ENCODE measurements at places on chromosomes 4 and X.

GRCh38 chr4:102625232-102625930 lies 124.2 kb downstream of the NFKB1 start:
- peak; percentile 53 for DNase-seq

DNA sequence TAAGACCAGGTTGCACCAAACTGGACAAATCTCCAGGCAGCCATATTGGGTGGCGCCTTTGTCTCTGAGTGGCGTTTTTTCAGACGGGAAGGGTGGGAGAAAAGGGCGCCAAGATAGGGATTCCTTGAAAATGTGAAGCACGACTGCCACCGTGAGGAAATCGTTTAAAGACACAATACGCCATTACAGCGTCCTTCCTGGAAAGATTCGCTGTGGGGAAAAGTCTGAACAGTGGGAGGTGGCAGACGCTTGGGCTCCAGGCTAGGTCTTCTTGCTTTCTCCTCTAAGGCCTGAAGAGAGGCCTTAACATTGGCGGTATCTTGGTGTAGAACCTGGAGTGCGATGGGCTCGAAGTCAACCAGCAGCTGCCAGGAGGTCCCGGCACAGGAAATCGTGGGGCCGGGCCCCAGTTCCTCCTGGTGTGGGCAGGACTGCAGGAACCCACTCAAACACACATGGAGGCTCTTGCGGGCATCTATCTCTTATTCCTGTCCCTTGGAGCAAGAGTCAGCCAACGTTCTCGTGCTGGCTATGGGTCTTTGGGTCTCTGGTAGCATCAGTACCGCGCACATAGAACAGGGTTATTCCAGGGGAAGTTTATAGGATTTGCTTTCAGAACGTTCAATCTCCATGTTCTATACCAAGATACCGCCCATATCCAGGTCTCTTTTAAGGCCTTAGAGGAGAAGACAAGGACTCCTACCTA lies 208.8 kb downstream of the OR13H1 start:
- no peak for DNase-seq

GRCh38 chr4:6033381-6033780 lies 15.2 kb upstream of the C4orf50 start:
- DNase-seq = no peak

- DNase-seq = no peak
Measured at GRCh38 chr4:186787536-186787935, 63.9 kb upstream of the FAT1 start.

- no peak for DNase-seq
Measured at GRCh38 chrX:40012868-40013265, 84.9 kb downstream of the BCOR start.

GRCh38 chr4:174524242-174524641 lies 2.0 kb upstream of the HPGD start:
- DNase-seq = no peak

GRCh38 chrX:67610282-67610681 lies 66.5 kb downstream of the AR start:
- DNase-seq = no peak

- no peak for DNase-seq
Measured at GRCh38 chrX:123588723-123589122, 144.1 kb downstream of the THOC2 start.

DNA sequence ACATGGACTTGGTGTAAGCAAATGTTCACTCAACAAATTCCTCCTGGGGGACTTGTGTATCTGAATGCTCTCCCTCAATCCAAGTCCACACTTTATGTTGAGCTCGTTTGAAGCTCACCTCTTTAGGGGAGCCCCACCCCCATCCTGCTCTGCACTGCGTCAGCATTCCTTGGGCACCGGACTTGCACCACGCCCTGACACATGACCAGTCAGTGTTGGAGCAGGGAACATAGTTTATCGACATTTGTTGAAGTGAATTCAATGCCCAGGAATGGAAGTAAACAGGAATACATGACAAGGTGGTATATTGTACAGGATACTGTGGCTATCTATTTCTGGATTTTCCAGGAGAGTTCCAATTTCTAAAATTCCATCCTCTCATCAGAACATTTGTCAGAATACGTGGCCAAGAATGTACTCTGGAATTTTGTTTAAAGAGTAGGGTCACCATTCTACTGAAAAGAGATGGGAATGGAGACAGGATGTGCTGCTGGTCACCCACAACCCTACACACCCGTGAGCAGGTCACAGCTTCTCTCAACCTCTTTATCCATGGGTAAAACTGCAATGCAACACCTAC lies 60.0 kb upstream of the LNX1 start:
- no peak for DNase-seq

GRCh38 chr4:183600189-183600685 lies 58.7 kb downstream of the RWDD4 start:
- peak; percentile 11 for DNase-seq

DNA sequence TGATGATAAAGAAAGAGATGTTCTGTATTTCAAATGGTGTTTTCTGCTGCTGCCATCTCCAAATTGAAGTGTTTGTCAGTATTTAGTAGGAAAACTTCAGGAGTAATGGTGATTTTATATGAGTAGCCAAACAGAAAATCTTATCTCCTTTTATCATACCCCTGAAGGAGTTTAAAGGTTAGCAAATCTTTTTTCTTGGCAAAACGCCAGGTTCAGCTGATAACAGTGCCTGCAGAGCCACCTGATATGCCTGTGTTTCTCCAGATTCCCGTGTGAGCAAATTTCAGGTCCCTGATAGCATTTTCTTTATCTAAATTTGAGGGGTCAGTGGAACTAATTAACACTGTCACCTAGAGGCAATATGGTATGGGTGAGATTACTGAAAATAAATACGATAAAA lies 65.8 kb upstream of the ETNPPL start:
- DNase-seq = no peak

DNA sequence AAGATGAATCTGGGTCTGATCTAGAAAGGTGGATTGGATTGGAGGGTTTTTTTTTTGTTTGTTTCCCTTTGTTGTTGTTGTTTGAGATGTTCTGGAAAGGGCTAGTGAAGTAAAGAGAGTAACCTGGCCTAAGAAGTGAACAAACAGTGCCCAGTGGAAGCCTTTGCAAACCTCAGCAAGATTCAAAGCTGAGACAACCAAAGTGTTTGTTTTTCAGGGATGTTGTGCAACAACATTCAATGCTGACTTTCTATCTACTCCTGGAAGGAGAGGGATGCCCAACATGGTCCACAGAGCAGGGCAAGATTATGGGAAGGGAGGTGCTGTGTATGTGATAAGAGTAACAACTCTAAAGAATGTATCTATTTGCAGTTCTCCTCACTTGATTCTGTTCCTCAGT lies 11.3 kb downstream of the BEX1 start:
- DNase-seq = no peak

- DNase-seq = no peak
Measured at GRCh38 chr4:58566260-58566659, 1456.1 kb upstream of the IGFBP7 start.

GRCh38 chrX:104566681-104567501 lies 892 bp downstream of the IL1RAPL2 start:
- no peak for DNase-seq

- DNase-seq = peak; percentile 8
Measured at GRCh38 chr4:78692822-78693170, 83.4 kb upstream of the BMP2K start.

- DNase-seq = no peak
Measured at GRCh38 chr4:143771269-143771668, 70.8 kb upstream of the FREM3 start.

GRCh38 chrX:153687121-153688039 lies at the start of gene SLC6A8:
Gene SLC6A8 (plus strand): TSS chrX:153687926. CDS start chrX:153688575, 649 bp downstream.
- peak; percentile 58 for DNase-seq

DNA sequence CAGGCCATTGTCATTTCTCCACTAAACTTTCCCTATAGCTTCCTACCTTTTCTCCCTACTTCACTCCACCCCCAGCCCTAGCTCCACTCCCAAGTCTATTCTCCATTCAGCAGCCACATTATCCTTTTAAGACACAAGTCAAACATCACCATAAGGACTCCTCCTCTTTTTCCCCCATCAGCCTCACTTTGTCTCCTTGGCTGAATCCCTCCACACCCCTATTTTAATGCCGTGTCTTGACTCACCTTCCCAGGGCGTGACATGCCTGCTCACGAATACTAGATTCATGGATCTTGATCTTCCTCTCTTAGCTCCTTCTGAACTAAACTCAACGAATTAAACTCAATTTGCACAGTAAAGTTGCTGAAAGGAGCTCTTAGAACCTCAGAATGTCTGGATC lies 281.9 kb downstream of the PTTG2 start:
- no peak for DNase-seq

DNA sequence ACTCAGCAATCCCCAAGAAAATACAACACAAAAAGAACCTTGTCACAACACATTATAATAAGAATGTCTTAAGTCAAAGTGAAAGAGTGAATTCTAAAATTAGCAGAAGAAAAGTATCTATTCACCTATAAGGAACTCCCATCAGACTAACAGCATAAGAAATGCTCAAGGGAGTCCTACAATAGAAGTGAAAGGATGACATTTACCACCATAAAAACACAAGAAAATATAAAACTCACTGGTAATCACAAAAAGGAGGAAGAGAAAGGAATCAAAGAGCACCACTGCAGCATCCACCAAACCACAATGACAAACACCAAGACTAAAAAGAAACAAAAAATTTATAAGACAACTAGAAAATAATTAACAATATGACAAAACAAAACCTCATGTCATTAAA lies 257.0 kb upstream of the AGTR2 start:
- no peak for DNase-seq

- no peak for DNase-seq
Measured at GRCh38 chr4:93827272-93827947, 1.1 kb upstream of the ATOH1 start.

GRCh38 chr4:7154351-7154981 lies 37.9 kb upstream of the SORCS2 start:
- DNase-seq = no peak

DNA sequence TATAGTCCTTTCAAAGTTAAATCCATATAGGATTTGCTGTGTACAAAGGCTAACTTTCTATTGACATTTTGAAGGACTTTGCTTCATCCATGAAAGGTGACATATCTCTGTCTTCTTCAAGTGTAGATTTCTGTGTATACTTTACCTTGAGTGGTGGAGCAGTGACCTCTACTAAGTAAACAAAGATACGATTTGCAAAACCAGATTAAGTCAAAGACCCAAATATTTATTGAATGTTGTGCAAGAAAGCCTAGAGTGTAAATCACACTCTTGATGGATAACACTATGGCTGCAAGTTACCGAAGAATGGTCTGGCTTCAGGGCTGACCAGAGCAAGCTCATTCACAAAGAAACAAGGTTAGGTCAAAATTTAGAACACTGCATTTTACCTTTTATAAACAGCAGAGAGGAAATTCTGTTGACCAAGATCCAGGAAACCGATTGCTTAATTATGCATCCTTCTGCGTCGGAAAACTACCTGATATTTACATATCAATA lies 5.4 kb upstream of the FGG start:
- DNase-seq = no peak

GRCh38 chr4:182048871-182049270 lies 194.3 kb upstream of the TENM3 start:
- DNase-seq = no peak

- DNase-seq = no peak
Measured at GRCh38 chrX:35244796-35245508, 302.4 kb downstream of the FAM47B start.

DNA sequence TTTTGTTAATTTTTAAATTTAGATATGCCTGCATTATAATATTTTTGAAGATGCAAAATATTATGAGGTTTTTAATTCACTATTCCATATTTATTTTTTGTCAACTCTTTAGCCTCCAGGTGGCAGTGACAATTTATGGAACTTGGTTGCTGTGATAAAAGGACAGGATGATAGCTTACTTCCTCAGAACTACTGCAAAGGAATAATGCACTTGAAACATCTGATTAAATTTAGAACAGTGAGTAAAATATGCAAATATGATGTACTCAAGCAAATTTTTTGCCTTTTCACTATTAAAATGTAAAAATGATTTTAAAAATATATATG lies 45.1 kb downstream of the SPATA4 start:
- DNase-seq = peak; percentile 48

Data from KBM-7 (cell line).